ENCODE measurements at places on chromosomes 6 and 20.

DNA sequence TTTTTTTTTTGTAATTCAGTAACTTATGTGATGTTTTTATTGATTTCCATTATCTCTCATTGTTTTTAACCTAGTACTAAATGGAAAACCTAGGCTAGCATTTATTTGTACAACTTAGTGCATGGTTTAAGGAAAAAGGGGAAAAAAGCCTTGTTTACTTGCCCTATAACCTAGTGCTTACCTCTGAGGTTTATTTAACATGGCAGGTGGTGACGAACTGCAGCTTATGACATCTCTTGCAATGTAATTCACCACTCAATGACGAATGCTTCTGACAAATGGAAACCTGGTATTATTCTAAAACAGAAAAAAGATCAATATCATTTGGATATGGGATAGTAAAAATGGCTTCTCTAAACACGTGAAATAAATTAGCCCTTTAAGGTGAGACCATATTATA lies 618.6 kb upstream of the FLRT3 start:
- DNase-seq, result no peak

DNA sequence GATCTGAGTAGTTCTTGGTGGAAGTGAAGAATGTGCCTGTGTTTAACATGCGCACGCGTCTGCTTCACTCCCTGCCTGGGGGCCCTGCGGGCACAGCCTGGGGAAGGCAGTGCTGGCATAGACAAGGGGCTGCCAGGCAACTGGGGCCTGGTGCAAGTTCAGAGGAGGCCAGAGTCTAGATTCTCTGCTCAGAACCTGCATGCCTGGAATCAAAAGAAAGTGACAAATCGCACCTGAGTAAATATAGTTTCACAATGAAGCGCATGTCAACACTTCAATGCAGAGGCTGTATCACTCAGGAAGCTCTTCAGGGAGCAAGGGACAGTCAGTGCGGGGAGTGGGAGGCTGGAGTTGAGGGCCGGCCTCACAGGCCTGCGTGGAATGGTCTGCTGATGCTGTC lies 24.2 kb upstream of the PPP1R14C start:
- DNase-seq, result no peak

DNA sequence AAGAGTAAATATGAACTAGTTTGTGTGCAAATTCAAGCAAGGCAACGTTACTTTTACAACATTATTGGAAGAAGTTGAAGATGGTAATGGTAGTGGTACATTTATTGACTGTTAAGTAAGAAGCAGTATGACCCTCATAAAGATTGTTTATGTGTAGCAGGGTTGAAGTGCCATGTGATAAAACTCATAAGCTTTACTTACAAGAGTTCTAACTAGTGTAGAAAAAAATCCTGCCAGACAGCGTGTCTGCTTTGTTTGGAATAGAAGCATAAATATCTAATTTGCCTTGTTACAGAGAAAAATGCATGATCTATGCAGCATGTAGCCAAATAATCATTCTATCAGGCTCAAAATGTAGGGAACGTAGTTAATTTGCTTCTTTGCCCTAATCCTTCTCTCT lies 450.8 kb upstream of the SOX4 start:
- DNase-seq, result no peak

GRCh38 chr6:120410586-120410985 lies 923.7 kb downstream of the TBC1D32 start:
- DNase-seq, result no peak

GRCh38 chr20:10419550-10420133 lies 14.4 kb downstream of the MKKS start:
- DNase-seq, result no peak

DNA sequence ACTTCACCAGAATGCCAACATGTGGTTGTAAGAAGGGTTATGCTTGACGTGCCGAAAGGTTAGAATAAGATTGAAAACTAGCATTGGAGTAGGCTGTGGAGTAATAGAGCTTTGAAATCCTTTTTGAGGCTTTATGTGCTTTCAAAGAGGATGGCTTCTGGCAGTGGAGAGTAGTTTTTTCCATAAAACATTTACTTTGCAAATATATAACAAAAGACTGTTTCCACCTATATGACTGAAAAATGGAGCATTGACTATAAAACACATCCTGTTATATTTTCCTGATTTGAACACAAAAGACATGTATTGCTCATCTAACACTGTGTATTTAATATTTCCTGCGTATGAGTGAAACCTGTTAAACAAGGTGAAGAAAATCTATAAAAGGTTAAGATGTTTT lies 38.8 kb downstream of the ZFAND3 start:
- DNase-seq, result no peak

DNA sequence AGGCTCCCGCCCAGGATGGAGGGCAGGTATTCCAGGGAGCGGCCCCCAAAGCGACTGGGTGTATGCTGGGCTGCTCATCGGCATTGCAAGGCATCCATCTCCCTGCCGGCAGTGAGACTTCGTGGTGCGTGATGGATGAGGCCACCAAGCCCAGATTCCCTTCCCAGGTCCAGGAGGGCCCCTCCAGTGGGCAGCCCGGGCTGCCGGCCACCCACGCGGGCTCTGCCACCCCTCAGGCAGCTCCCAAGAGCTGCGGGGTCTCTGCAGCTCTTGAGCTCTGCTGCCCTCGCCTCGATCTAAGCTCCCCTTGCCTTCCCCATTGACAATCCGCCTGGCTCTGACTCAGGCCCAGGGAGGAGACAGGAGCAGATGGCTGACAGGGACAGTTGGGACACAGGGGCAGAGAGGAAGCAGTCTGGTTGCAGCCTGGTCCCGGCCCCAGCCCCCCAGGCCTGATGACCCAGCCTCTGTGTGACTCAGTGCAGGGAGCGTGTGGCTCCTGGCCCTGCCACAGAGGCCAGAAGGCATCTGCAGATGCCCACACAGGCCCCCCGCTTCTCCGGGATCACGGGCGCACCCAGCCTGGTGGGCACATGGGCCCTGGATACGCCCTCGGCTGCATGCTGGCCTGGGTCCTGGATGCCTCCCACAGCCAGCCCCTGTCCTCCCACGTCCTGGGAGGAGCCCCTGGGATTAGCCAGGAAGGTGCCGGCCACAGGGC lies 33.0 kb downstream of the SLCO4A1 start:
- no peak for DNase-seq
